ENCODE measurements at places on chromosomes 7 and 10. TPM values are rescaled to one million over a fixed set of nuclear protein-coding genes. Genes with fewer than 3 reads are reported as not detected.
A peak's percentile ranks its signal among the peaks of the same experiment; 100 is the strongest.

DNA sequence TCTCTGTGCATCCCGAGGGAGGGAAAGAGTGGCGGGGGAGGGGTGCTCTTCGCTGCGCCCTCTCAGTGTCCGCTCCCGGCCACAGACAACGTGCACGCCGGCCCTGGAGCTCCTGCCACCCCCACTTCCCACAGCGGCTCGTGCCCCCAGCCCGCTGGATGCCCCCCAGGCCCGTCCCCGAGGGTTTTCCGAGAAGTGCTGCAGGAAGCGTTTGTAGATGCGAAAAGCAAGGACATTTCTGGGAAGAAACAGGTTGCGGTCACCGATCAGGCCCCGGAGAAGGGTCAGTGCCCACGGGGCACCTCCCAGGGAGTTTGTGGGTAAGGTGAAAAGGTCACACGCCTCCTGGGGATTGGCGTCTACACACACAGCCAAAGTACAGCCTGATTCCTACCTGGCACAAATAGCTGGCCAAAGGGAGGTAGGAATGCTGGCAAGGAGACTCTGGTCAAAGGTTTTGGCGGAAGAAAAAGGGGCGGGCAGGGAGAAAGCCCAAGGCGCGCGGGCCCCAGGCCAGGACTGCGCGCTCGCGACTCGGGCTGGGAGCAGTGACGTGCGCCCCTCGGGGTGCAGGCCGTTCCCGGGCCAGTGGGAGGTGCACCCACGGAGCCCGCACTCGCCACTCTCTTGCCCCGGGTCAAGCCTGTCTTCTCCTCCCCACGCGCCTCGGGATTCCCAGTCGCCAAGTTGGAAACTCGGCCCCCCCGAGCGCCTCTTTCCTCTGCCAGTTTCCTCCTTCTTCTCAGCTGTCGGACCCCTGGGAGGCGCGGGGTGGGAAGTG lies 1.5 kb upstream of the NRP1 start:
- DNase-seq, result peak; percentile 71

GRCh38 chr7:112654322-112655216 lies 135.6 kb downstream of the TMEM168 start:
- DNase-seq, result no peak

GRCh38 chr7:13844954-13845353 lies 144.5 kb downstream of the ETV1 start:
- DNase-seq, result no peak

DNA sequence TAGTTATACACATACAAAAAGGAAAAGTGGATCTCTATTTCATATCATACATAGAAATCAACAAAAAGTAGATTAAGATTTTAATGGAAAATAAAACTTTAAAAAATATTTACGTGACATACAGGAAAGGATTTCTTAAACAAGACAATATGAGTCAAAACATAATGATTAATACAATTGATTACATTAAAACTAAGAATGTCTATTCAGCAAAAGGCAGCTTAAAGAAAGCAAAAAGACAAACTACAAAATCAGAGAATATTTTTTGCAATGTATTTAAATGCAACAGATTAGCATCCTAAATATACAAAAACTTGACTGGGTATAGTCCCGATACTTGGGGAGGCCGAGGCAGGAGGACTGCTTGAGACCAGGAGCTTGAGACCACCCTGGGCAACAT lies 50.5 kb downstream of the VAX1 start:
- DNase-seq, result no peak

- no peak for DNase-seq
These were observed 3.2 kb downstream of the IDI2 start for GRCh38 chr10:1022413-1022812.

DNA sequence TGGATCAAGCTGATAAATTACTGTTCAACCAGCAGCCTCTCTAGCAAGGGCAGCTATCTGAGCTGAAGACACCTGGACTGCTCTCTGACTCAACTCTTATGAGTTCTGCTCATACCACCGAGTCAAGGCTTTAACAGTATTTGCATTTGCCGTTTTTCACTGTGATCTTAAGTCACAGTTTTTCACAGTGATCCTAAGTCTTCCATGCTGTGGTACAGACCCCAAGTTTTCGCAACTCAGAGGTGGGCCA lies 31.3 kb downstream of the PIP4K2A start:
- no peak for DNase-seq

The CTNNA3 gene
- 48.7 TPM for total RNA-seq

DNA sequence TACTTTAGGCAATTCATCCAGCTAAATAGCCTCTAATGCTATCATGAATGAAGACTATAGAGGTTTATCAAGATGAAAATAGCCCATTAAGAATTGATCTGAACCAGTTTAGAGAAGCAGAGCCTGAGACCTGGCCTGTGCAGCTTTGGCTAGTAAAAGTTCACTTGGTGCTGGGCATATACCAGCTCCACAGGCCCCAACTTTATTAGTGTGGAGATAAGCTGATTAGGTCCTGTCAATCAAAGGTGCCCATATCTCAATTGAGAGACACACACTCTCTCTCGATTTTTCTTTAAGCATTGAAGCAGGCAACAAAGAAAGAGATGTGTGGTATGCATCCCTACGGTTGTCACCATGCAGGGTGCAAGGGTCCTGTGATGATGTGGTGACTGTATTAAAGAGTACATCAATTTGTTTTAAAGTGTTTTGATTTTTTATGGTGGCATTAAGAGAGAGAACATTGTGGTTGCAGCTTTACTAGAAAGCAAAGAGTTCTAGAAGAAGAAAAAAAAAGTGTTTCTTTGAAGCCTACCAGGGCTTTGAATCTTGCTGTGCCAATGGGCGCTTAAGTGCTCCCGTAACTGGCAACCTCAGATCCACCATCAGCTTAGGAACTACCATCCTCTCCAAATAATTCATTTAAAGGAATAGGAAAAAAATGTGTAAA lies 111.6 kb downstream of the VTI1A start:
- DNase-seq, result no peak

The PLPP4 gene
- total RNA-seq, result not detected

The TMEM270 gene
- total RNA-seq, result not detected

The BTRC gene
- total RNA-seq, result 26.0 TPM

The INA gene
- not detected for total RNA-seq

The COL1A2 gene
- 270 TPM for total RNA-seq

The MCM10 gene
- 1.3 TPM for total RNA-seq

The MLXIPL gene
- total RNA-seq, result 29.1 TPM

GRCh38 chr7:875476-876076 lies 778 bp upstream of the GET4 start:
- DNase-seq, result no peak

Data from left cardiac atrium (tissue), 4 donors.